ENCODE measurements at places on chromosomes 6 and 20.

DNA sequence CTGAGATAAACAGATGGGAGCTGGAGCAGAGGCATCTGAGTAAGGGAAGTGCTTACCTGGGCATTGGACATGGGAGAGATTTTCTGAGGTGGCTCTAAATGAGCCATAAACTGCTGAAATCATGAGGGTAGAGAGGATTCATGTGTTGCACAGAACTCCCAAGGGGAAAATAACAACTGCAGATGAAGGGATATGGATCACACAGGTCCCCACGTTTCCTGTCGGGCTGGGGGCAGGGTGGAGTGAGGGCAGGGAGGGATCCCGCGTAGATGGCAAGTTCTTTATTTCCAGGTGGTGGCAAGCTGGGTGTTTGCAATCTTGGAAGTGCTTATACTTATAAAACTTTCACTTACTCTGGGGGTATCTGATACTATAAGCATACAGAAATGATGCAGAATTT lies 422.6 kb upstream of the FLRT3 start:
- DNase-seq: no peak

- no peak for DNase-seq
Observed at GRCh38 chr20:15619341-15619740, 953.9 kb downstream of the KIF16B start.

DNA sequence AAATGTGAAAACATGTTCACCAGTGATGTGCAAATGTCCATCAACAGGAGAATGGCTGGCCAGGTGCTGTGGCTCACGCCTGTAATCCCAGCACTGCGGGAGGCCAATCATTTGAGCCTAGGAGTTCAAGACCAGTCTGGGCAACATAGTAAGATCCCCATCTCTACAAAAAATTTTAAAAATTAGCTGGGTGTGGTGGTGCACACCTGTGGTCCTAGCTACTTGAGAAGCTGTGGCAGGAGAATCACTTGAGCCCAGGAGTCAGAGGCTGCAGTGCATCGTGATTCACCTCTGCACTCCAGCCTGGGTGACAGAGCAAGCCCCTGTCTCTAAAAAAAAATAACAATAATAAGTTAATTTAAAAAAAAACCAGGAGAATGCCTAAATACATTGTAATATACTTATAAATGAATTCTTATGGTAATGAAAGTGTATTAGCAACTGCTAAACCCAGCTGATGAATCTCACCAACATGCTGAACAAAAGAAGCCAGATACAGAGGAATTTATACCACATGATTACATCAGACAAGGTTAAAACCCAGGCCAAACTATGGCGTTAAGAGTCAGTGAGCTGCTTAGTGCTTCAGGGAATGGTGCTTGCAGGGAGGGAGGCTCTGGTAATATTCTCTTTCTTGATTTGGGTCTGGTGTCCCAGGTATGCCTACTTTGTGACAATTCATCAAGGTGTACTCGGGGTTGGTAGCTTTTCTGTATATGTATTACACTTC lies 36.4 kb downstream of the RPP40 start:
- DNase-seq: no peak

- DNase-seq: no peak
Observed at GRCh38 chr6:88386167-88386566, 220.0 kb upstream of the CNR1 start.

DNA sequence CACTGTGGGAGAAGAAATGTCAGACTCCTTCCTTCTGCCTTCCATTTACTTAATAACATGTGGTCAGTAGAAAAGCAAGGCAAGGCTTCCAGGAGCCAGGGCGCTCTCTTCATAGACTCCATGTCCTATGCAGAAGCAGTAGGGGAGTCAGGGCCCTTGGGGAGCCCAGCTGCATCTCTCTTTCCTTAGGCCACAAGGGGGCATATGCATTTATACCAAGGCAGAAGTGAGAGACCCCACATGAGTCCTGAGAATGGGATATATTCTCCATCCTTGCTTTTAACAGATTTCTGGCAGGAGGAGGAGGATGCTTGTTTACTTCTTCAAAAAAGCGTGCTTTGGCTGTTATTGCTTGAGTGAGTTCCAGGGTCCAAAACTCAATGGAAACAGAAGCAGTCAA lies 198.5 kb downstream of the HIVEP2 start:
- DNase-seq: peak; percentile 9
